Stimulated activated CD4-positive, alpha-beta T cell treated with anti-CD3 and anti-CD28 coated beads, TNF-alpha, amount 100 ng/mL, for 48 hours (primary cell): ENCODE measurements at places on chromosomes 4 and X.

DNA sequence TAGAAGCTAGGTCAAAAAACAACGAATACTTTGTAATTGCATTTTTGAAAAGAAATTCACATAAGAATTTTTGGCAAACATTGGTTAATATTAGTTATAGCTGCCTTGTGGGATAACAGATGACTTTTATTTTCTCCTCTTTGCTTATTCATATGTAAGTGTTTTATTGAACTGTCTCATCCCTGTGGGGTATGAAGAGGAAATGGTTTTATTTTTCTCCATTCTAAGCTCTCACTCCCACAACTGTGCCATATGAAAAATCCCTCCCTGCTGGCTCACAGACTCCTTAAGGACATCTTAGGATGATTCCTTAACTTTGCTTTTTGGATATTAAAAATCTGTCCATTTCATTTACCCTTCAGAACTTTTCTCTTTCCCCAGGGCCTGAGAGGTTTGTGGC, 300.6 kb downstream of the PPP1R2C start:
- DNase-seq = no peak

GRCh38 chrX:10008483-10009056, 41.4 kb downstream of the CLDN34 start:
- no peak for DNase-seq

DNA sequence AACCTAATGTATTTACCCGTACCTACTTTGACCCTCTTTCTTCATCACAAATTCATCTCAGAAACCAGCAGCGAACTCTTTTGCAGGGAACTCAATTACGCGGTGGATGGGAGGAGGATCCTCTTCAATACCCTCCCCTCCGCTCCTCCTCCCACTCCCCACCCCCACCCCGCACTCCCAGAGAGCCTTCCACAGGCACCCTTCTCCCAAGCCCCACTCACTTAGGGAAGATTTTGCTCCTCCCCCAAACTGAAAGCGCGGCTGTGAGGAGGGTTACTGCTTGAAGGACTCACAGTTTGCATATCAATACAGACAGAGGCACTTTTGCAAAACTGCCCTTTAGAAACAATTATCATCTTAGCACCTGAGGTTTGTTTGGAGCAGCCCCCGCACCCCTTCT, 960 bp upstream of the IL1RAPL1 start:
- DNase-seq = no peak

DNA sequence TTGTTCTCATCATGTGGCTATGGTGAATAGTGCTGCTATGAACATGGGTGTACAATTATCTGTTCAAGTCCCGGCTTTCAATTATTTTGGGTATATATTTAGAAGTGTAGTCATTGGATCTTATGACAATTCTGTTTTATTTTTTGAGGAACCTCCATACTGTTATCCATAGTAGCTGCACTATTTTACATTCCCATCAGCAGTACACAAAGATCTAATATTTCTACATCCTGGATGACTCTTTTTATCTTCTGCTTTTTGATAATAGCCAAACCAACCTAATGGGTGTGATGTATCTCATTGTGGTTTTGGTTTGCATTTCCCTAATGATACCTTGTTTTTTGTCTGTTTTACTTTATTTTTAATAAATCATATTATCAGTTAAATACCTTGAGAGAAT, 12.9 kb upstream of the IL13RA1 start:
- no peak for DNase-seq

- peak; percentile 43 for DNase-seq
Measured at GRCh38 chrX:2707334-2707760, 16.3 kb downstream of the CD99 start.

GRCh38 chr4:48858130-48858529, 27.2 kb downstream of the OCIAD1 start:
- DNase-seq = no peak

GRCh38 chr4:138579146-138579545, 337.0 kb upstream of the SLC7A11 start:
- no peak for DNase-seq

DNA sequence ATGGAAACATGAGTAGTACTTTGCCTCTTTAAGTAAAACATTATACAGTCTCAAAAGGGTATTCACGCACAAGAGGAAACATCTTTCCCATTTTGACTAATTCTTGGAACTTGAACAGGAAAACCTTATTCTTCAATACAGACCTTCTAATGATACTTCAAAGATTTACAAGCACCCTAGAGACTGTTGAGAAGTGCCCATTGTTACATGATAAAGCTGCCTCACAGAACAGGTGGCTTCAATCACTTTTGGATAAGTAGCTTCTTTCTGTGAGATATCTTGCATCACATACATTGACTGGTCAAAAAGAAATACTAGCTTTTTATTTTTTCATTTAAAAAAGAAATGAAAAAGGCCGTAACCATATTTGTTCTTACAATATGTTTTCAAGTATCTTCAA, 219.4 kb downstream of the EPHA5 start:
- DNase-seq = no peak

- DNase-seq = no peak
Measured at GRCh38 chrX:12949205-12949926, 25.5 kb upstream of the TMSB4X start.

DNA sequence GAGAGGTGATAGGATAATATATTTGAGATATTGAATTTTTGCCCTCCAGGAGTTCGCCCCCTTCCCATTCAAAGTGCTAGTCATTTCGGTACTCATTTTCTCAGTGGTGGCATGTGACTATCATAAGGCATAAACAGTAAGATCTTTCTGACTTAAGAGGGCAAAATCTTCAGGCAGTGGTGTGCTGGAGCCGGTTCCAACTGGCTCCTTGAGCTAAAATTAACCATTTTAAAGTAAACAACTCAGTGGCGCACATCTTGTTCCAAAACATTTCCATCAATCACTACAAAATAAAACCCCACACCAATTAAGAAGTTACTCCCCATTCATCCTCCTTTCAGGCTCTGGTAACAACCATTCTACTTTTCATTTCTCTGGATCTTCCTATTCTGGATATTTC, 43.3 kb downstream of the LUZP4 start:
- DNase-seq = no peak

DNA sequence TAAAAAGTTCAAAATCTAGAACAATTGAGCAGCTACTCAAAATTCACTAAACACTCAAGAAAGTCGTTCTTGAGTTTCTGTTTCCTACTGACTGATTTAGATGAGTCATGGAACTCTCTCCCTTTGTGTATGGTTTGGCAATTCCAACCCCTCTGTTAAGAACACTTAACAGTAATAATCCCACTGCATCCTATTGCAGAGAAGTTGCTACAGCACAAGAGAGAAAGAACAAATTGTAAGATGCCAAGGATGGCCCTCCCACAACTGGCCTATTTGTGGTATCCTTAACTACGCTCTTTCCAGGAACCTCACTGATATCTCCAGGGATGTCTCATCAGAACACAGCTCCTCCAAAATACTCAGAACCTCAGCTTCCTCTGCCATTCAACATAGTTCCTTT, 701.8 kb upstream of the TENM3 start:
- DNase-seq = no peak

DNA sequence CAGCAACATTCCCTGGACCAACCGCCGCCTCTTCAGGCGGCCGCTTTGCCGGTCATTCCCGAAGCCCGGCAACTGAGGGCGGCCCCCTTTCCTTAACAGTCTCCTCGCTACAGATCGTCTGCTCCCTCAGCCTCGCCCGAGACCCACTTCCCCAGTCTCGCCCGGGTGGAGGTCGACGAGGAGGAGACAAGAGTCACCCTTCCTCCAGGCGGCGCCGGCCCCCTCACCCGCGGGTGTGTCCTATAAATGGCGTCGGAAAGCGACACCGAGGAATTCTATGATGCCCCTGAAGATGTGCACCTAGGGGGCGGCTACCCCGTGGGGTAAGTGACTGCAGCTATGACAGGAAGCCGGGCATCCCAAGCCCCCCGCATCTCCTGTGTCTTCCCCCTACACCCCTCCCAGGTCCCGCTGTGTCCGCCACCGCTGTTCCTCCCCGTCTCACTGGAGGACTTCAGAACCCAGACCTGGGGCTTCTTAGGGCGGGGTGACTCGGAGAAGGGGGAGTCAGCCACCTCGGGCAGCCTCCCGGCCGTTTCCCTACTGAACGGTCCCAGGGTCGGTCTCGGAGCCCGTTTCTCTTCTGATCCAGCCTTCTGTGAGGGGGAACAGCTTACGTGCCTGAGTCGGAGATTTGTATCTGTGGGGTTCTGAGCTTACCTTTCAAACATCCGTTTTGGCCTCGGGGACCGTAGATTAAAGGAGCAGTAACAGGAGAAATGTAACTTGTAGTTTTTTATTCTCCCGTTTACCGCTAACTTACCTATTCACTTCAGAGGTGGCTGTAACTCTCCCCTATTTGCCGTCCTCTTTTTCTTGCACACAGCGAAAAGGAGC, 570 bp downstream of the WDR44 start:
- no peak for DNase-seq

GRCh38 chrX:80576806-80577533, 156.7 kb downstream of the TENT5D start:
- no peak for DNase-seq

- no peak for DNase-seq
Measured at GRCh38 chrX:17552044-17552650, 177.1 kb downstream of the NHS start.

GRCh38 chr4:84579403-84579776, 3.5 kb upstream of the CDS1 start:
- DNase-seq = no peak

DNA sequence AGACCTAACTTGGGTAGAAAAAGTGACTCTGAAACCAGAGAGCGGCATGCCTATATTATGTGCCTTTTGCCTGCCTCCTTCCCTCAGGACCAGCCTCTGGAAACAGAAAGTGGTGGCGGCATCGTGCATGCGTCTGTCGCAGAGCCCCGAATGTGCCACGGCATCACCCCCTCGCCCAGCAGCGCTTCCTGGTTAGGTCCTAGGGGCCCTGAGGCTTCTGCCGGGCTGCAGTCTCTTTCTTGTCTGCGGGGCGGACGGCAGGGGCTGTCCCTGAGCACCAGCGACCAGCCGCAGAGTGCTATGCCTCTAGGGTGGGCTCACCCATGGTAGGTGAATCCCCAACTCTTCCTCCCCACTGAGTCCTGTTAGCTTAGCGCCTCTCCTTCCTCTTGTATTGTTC, 68.7 kb downstream of the VSIG4 start:
- no peak for DNase-seq

- DNase-seq = no peak
Measured at GRCh38 chr4:7419961-7420660, 14.6 kb downstream of the PSAPL1 start.

DNA sequence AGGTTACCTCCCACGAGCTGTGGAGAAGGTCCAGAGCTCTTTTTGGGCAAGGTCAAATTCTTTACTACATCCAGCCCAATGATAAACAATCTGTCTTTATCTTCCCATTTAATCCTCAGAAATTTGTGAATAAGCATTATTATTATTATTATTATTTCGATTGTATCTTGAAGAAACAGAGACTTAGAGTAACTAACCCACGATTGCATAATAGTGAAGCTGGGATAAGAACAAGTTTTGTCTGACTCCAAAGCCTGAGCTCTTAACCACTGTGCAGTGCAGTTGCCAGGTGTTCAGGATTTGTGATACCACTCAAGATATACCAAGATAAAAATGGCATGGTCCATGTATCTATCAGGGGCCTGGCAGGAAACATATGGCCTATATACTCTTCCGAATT, 166.5 kb upstream of the LDB2 start:
- DNase-seq = no peak

DNA sequence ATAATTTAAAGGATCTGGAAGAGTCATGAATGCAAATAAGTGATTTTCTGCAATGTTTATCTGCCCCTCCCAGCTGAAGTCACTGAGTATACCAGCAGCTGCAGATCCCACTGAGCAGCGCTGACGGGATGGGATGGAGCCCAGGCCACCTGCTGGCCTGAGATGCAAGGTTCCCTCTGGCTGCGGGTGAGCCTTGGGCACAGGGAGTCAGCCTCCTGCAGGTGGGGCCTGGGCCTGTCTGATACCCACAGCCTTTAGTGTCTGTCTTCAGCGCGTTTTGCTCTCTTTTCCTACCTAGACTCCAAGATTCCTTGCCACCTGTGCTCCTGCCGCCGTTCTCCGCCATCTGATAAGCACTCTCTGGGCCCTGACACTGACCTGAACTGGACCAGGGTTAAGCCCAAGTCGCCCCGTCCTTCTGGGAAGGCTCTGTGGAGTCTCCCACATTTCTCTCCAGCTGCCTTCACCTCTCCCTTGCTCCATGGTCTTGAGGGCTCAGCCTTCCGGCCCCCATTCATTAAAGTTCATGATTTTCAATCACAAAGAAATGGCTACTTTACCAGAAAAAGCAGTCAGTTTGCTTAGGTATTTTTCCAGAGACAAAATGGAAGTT, 223.1 kb upstream of the FAT1 start:
- no peak for DNase-seq

DNA sequence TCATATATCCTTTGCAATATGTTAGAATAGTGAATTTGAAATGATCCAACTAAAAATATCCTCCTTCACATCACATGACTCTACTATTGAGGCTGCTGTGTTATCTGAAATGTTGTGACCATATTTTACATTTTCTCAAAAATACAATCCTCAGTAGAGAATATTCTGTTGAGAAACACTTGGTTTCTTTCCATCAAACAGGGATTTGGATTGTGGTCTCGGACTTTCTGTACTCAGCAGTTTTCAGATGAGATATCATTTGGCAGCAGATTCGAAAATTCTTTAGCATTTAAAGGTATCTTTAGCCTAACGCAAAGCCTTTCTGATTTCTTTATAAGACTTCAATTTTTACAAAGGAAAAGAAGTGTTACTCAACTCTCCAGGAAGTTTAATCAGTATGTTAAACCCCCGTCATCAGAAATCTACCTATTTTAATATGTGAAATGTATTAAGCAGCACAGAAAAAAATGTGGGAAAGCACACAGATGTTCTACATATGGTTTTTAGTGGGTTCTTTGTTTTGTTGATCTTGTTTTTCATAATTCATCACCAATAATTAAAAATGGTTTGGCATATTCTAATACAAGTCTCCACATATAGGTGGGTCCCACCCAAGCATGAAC, 55.4 kb upstream of the ANXA3 start:
- DNase-seq = no peak

- no peak for DNase-seq
Measured at GRCh38 chrX:13048280-13048679, 3.9 kb upstream of the FAM9C start.

DNA sequence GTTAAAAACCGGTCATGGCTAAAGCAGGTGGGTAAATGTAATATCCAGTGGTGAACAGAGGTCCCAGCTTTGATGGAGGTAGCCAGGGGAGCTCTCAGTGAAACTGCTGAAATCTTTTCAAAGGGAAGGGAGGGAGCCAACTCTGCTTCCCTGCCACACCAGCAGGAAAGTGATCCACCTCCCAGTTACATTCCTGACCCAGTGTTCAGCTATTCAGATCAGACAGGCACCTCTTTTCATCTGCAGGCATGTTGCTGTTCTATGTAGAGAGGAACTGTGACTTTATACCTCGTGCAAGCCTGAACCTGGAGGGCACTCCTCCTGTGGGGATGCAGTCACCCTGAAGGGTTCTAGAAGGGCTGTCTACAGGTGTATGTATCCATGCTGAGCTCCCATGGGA, 37.6 kb downstream of the DCLK2 start:
- no peak for DNase-seq

DNA sequence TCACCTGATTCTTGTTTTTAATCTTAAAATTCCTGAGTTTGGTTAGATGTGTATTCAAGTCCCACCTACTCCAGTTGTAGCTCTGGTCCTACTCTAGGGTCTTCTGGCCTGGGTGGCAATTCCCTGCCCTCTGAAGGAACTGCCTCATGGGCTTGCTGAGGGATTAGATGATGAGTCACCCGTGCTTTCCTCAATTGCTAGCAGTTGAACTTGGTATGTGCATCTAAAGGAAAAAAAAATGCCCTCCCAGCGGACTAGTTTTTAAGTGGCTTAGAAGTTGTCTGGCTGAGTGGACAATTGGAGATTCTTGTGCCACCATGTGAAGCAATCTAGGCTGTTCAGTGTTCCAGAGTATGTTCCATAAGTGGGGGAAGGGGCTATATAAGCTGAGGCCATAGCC, 127.0 kb downstream of the CCNG2 start:
- no peak for DNase-seq
